ENCODE measurements at places on chromosomes 7 and 10.

DNA sequence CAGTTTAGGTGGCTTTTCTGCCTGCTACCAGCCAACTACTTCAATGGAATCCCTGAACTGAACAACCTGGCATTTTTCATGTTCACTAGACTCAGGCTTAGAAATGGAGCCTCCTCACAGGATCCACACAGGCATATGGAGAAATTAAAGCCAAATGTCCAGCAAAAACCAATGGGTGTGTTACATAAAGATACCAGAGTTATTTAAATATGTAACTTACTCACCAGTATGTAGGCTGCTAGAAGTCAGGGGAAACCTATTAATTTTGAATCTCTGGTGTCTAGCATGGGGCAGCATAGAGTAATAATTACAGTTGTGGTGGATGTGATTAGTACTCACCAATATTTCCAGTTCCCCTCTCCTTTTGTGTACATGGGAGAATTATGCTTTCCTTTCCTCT is 383.6 kb downstream of the LRMDA start:
- no peak for DNase-seq

- DNase-seq, result no peak
Observed at GRCh38 chr10:63236113-63236935, 103.2 kb downstream of the NRBF2 start.

DNA sequence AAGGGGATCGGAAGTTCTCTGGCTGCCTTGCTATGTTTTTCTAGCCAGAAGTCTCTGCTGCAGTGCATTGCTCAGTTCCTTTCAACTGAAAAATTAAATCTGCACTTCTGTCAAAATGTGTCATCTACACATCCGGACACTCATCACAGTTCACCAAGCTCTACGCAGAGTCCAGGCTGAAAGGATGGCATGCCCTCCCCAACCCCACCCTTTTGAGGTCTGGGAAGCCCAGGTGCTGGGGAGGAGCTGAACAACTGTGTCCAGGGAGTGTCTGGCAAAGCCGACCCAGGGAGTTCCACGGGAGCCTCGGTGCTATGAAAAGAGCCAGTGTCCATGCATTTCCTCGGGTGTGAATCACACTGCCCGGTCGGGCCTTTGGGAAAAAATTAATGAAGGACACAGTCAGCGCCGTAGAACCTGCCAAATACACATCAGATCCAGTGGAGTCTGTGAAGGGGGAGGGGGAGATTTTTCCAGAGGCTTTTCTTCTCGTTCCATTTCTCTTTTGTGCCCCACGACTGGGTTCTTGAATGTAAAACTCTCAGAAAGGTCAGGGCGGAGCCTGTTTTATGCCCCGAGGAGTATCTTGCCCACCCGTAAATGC is 757 bp upstream of the PALS2 start:
- DNase-seq, result peak; percentile 43

GRCh38 chr7:41319581-41319980 is 383.3 kb downstream of the INHBA start:
- no peak for DNase-seq

GRCh38 chr10:103855424-103855823 is at the start of gene SH3PXD2A:
TSS of gene SH3PXD2A (minus strand) at chr10:103855576. CDS start at chr10:103855266, 310 bp downstream.
- no peak for DNase-seq

DNA sequence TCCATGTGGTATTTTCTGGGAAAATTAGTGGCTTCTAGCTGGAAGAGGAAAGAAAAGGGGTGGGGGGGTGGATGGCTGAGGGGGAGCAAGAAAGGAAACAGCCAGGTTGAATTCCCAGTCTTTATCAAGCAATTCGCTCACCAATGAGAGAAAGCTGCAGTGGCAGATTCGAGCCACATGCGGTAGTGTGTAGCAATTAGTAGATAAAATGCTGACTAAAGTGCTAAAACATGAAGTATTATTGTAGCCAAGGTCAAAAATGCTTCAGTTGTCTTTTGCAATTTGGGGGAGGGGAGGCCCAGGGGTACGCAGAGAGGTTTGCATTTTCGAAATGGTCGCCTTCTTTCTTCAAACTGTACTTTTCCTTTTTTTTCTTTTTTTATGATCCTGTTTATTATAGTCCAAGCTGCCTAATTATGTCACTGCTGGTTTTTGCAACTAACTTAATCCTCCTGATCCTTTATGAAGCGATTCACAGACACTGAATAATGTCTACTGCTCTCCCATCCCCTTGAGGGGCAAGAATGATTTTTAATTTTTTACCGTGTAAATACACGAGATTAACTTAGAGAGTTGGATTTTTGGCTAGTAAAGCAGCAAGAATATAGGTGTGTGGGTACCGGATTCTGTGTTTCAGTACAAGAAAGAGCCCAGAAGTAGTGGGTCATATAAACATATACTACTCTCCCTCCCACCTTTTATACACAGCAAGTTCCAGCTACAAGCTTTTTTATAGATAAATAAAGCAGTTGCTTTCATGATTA is 3.6 kb upstream of the ARID5B start:
- no peak for DNase-seq

- DNase-seq, result peak; percentile 33
Observed at GRCh38 chr7:12570534-12571461, at the start of gene SCIN. TSS of gene SCIN (plus strand) at chr7:12570720. CDS start at chr7:12570787, 67 bp downstream.

GRCh38 chr7:111138586-111138985 is 47.7 kb downstream of the LRRN3 start:
- DNase-seq, result no peak

DNA sequence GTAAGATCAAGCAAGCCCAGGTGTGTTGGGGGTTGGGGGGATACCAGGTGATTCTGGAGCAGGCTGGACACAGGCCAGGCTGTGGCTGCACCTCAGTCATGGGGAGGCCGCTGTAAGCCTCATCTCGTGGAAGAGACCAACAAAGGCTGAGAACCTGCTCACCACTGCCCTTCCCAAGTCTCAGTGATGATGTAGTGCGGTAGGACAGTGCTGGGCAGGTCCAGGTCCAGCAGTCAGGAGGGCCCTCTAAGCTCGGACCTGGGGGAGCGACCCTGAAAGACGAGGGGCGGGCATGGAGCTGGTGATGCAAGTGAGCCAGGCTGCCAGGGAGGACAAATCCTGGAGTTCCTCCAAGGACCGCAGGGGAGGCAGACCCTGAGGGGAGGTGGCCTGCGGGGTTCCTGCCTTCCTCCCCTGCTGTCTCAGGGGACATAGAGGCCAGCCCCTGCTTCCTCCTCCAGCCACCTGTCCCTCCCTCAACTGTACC is 3.3 kb upstream of the PWWP2B start:
- no peak for DNase-seq

GRCh38 chr10:110959379-110960332 is 40.3 kb downstream of the SHOC2 start:
- no peak for DNase-seq

DNA sequence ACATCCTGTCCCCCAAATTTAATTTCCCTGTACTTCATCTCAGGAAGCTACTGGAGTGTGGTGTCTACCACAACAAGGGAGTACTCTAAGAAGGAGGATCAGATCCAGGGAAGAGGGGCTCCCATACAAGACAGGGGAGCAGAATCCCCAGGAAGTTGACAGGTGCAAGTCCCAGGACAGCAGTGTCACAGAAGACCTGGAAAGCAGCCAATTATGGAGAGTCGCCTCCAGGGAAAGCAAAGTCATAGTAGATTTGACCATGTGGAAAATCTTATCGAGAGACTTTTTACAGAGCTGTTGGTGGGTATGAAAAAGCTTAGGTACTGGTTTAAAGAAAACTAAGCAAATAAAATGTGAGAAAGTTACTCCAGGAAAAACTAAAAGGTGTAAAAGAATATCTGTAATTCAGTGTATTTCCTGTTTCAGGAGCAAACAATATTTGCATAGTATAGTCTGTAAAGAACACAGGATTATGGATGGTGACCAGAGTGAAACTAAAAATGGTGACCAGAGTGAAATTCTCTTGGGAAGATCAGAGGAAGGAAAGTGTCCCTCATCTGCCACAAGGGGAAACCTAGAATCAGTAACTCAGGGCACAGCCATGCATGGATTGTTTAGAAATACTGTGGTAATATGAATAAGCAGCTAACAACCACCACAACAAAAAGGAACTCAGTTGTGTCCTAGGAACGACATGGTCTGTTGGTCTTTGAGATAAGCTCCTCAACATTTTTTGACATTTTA is 44.5 kb downstream of the LANCL2 start:
- no peak for DNase-seq

DNA sequence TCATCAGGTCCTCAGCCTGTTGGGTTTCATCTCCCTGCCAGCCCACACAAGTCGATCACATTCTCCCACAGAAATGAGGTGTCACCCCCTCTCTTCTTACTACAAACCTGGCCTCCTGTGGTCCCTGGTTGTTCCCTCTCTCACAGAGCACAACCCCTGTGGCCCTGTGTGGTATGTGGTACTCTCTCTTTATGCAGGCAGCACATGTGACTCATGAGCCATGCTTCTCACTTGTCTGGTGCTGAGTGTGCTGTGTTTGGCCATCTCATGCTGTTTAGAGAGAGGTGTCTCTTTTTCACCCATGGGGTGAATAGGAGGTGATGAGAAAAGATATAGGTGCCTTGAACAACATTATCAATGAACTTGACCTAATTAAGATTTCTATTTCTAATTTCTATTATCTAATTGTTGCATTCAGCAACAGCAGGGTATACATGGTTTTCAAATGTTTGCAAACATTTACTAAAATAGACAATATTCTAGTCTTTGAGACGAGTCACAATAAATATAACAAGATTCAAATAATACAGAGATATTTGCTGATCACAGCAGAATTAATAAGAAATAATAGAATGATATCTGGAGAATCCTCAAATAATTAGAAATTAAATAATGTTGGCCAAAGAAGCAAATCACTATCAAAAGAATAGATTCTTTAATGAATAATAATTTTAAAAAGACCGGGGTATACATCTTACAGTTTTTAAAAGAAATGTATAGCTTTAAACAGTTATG is 633.8 kb upstream of the IGFBP3 start:
- DNase-seq, result no peak

- DNase-seq, result no peak
Observed at GRCh38 chr10:119917777-119918176, 25.2 kb downstream of the SEC23IP start.

DNA sequence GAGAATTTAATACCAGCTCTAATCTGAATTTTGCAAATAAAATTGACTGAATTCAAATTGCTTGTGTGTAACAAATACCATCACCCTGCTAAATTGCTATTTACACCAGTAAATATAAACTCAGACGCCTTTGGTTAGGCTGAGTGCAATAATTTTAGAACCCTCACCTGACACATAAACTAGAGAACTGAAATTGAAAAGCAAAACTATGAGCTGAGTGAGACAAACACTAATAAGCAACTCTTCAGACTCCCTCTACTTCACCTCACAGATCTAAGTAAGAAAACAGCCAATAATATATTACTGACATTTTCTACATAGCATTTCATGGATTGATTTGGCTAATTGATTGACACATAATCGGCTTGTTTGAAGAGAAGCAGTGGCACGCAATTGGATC is 621.2 kb downstream of the REEP3 start:
- DNase-seq, result no peak

DNA sequence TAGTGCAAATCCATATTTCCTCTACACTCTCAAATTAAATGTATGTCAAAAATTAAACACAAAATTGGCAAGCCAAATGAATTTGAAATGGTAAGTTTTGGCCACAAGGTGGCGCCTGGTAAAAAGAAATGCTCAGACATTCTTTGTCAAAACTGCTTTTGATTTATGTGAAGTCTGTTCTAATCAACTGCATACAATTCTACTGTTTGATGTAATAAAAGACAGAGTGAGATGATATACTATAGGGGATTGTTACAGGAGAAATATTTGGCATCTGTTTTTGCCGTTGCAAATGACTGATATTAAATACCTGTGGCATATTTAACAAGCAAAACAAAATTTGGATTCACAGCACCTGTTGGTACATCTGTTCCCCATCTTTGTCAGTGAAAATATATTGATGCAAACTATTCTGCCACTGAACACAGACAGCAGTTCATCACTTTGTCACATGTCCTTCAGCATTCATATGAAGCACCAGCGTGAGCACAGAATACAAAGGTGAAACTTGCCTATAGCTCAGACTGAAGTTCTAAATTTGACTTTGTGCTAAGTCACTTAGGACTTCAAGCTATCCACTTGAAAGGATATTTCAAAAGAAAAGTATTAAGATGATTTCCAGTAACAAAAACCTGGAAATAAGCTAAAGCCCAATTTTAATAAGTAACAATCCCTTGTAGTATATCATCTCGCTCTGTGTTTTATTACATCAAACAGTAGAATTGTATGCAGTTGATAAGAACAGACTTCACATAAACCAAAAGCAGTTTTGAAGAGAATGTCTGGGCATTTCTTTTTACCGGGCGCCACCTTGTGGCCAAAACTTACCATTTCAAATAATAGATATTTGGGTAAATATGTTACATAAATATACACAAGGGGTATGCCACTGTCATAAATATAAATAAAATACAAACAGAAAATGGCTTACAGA is 10.2 kb upstream of the CH25H start:
- peak; percentile 77 for DNase-seq

DNA sequence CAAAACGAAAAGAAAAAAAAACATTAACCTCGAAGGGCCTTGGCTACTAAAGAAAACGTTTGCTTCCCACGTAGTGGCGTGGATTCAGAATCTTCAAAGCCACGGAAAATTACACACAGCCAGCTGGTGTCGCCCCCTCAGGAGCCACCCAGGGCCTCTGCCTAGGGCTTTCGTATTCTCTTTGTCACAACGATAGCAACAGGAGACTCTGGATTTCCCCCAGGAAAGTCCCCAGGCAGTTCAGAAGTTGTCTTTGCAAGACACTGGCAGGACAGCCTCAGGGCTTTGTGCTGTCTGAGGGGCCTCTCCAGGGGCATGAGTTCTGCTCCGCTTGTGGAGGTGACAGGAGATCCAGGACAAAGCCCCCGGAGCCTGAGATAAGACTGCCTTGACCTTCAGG is 150.2 kb upstream of the INSYN2A start:
- DNase-seq, result peak; percentile 27

Measured in stimulated activated CD8-positive, alpha-beta memory T cell treated with anti-CD3 and anti-CD28 coated beads, Interleukin-4, amount 100 ng/mL, for 48 hours (primary cell).